Hematopoietic multipotent progenitor cell treated with erythropoietin and hydrocortisone succinate and interleukin-3 and kit ligand, for 4 days (in vitro differentiated cells): ENCODE measurements at places on chromosomes 5 and 9.

DNA sequence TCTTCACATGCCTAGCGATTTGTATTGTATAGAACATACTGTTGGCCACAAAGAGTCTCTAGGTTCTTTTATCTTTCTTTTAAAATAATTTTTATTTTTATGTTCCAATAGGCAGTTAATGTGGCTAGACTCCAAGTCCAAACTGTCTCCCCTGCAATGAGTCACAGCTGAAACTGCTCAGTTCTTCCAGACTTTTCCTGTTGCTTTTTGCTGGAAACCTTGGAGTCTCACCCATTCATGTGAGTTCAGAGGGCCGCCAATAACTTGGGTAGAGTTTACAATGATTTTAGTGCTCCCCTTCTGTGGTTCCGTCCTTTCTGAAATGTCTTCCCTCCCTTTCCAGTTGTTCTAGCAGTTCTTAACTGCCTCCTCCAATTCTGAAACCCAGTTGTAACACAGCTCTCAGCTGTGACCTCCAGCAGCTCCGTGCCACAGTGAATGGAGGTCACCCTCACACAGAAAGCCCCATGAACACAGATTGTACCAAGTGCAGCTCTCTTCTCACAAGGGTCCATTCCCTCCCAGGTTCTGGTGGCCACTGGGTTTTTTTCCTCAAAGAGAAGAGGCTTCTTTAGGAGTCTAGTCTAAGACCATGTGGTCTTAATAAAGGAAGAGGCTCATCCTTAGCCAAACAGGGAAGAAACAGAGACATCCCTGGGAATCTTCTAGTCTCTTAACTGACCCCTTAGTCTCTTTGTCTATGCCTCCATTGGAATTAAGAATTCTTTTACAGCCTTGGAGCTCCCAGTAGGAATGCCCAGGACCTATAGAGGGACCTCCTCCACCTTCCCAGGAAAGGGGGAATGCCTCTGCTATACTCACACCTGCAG lies 198.5 kb downstream of the SPOCK1 start:
- DNase-seq = no peak

GRCh38 chr9:28389411-28389810 lies 816.1 kb upstream of the C9orf72 start:
- DNase-seq = no peak

DNA sequence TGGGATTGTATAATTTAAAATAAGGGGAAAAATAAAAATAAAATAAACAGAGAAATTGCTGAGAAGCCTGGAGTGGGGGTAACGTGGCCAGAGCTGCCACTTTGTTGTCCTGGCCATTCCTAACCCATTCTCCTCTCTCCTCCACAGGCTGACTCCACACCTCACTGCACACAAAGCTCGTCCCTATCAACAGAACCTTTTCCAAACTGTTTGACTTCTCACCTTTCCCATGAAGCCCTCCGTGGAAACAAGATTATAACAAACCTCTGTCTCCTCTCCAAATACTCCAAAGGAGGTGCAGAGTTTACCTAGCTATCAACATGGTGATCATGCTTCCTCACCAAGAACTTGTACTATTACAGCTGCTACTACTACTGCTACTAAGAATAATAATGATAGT lies 151.1 kb downstream of the GLIS3 start:
- DNase-seq = no peak

GRCh38 chr9:113416149-113416721 lies 5.7 kb downstream of the C9orf43 start:
- no peak for DNase-seq

DNA sequence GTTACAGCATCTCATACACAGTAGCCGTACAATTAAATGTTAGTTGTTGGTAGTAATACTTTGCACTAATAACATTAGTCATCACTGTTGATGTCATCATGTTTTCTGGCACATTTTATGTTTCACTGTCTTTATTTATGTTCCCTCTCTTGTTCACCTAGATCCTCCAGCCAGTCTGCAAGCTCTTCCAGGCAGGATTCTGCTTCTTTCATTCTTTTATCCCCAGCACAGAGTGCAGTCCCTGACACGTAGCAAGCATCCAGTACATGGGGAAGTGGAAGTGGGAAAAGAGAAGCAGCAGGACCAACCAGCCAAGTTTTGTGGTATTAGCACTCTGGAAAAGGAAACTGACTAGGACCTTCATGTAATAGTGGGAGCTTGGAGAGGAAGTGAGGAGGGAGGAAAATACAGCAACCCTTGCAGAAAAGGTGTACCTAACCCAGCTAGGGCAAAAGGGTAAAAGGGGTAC lies 89.7 kb upstream of the SLC44A1 start:
- DNase-seq = no peak

- no peak for DNase-seq
Measured at GRCh38 chr5:141478321-141478945, 2.7 kb downstream of the PCDHGC3 start.

DNA sequence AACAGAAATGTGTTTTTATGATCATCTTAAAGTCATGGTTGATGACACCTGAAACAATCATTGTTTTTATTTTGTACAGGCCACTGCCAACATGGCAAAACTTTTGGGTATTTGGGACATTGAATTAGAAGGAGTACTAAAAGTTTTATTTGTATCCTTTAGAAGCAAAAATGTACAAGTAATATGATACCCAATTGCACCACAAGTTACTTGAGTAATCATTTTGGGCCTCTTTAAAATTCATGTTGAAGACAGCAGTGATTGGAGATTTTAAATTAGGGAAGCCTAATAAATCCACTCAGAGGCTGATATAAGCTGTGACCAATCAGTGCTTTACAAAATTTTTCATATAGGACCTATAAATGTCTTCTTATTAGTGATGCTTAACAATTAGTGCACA lies 212.9 kb downstream of the MARCHF11 start:
- no peak for DNase-seq

DNA sequence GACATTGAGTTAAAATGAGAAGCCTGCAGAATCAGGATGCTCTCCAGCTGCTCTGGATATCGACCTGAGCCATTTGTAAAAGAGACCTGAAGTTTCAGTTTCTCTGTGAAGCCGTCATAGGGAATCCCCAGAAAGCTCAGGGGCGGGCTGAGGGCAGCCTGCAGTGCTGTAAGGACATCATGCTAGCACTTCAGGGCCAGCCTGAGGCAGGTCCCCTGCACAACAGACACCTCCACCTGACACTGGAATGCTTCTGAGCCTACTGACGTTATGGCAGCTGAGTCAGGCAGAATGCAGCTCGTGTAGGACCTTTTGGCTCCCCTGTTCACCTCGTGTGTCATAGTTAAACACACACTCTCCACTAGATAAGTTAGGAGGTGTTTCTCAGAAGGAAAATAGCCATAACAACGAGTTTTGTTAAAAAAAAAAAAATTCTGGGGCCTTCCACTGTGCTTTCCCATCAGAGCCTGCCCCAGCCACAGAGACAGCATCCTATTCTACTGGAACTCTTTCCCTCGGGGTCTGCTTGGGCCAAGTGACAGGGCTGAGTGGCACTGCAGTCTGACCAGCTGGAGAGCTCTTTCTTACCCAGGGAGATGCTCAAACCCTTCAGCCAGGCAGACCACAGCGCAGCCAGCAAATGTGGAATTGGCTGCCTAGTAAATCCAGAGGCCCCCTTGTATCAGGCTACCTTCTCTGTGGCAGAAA lies 354.9 kb downstream of the DIRAS2 start:
- DNase-seq = no peak

- DNase-seq = no peak
Measured at GRCh38 chr9:124716808-124717207, 54.3 kb downstream of the NR6A1 start.

GRCh38 chr5:181203093-181203711 lies 1.8 kb downstream of the TRIM7 start:
- DNase-seq = peak; percentile 56

DNA sequence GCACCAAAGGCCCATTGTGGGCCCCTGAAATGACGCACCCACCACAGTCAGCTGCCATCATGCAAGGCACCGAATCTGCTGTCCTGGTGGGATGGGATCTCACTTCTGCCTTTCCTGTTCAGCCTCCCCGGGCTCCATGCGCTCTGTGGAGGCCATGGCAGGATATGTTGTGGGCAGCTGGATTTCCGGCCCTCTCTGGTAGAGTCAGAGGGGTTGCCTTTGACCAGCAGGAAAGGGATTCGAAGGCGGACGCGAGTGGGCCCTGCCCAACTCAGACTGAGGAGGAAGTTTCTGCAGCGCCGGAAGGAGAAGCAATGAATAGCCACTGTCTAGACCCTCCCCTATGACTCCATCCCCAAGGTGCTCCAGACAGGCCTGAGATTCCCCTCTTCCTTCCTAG lies 35.5 kb downstream of the GADD45G start:
- peak; percentile 15 for DNase-seq

- DNase-seq = no peak
Measured at GRCh38 chr5:5605170-5605764, 182.8 kb downstream of the ICE1 start.

- peak; percentile 29 for DNase-seq
Measured at GRCh38 chr9:35920051-35920620, 10.8 kb downstream of the SPAAR start.

GRCh38 chr9:128916204-128916603 lies 4.6 kb upstream of the PHYHD1 start:
- no peak for DNase-seq

DNA sequence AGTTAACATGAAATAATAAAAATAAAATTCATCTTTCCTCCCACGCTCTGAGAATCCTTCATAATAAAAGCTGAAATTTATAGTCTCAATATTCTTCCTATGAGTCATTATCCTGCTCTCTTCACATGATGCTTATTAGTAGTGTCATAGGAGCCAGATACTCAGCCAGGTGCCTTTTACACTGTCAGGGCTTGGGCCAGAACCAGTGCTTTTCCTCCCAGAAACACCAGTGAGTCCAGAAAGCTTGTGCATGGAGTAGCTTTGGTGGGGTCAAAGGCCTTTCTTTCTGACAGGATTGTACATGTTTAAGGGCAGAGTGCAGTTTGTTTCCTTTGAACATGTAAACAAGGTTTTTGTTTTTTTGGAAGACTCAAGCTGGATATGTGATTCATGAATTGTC lies 6.8 kb downstream of the LSM11 start:
- no peak for DNase-seq

DNA sequence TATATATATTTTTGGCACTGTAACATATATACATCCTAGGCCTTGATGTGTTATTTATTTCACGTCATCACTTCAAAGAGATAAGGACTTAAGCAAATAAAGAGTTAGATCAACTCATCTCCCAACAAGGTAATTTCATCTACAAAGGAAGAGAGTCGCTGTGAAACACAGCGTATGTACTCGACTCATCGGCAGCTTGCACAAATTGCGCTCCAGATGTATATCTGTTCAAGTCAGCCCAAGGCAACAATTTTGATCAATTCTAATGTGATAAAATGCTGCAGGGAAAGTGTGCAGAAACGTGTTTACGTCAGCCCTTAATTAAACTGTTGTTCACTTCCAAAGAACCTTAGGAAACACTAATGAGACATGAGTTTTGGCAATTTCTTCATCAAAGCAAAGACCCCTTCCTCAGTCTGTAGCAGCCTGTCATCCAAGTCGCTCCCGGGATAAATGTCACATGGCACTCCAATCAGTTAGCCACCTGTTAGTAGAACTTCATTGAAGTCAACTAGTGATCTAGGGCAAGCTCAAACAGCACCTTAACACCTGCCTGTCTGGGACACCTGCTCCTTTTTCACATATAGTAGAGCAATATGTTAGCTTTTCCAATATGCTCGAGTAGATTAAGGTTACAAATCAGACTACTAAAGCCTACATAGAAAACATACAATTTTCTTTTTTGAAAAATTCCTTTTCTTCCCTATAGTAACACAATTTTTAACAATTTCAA lies 182.4 kb downstream of the NFIB start:
- DNase-seq = no peak

DNA sequence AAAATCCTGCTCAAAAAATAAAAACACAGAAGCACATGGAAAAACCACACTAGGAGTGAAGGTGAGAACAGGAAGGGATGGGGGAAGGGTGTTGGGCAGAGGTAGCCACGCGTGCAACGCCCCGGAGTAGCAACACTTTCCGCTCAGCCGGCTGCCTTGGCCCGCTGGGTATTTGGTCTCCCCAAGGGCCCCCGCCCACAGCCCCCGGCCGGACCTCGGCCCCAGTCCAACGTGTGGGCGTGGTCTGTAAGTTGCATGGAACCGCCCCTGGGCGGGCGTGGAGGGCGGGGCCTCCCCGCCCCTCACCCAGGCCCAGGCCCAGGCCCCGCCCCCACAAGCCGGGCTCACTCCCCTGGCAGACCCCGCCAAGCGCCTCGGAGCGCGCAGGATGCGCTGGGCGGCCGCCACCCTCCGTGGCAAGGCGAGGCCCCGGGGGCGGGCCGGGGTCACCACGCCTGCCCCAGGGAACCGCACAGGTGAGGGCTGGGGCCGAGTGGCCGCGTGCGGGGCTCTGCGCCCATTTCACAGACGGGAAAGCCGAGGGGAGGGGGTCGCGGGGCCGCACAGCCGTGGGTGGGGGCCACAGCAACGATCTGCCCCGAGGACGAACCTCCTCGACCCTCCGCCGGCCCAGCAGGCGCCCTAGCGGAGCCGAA lies at the start of gene SUSD3:
TSS of gene SUSD3 (plus strand) at position 347 of the 656 bp plus-strand sequence. CDS start at position 389, 42 bp downstream.
- peak; percentile 85 for DNase-seq

- DNase-seq = no peak
Measured at GRCh38 chr5:756865-757345, 27.6 kb downstream of the ZDHHC11B start.

DNA sequence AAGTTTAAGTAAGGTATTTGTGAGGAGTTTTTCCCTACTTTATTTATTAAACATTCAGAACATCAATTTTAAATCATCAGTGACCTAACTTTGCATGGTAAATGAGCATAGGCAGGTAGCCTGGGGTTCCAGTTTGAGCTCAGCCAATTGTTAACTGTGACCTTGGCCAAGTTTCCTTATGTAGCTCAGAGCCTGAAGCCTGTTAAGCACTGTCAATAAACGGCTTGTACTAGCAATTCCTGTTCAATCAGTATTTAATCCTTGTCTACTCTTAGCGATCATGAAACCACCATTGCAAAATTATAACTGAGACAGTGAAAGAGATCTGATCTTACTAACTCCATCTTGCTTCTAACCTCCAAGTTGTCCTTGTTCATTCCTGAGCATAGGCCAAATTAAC lies 4.7 kb upstream of the SOWAHA start:
- no peak for DNase-seq

GRCh38 chr9:131946180-131946579 lies 133.5 kb downstream of the MED27 start:
- DNase-seq = no peak

DNA sequence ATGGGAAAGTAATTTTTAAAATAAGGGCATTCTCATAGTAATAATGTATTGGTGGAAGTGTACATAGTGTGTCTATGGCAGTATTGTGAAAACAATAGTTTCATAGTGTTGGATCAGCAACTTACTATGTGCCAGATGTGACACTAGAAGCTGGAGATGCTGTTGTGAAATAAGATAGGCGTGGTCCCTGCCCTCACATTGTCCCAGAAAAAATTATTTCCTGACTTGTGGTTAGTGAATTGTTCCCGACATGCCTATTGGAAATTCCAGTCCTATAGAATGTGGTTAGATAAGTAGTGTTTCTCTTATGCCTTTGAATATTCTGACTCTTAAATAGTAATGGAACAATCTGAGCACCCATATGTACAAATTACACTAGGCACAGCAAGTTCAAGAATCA lies 55.3 kb upstream of the MTAP start:
- no peak for DNase-seq
